Esophagus mucosa (tissue), 1 donor: ENCODE measurements at places on chromosomes 5 and 9. TPM values are rescaled to one million over a fixed set of nuclear protein-coding genes. Genes with fewer than 3 reads are reported as not detected.

Gene PCDHA1
- not detected for total RNA-seq

Gene CHD1
- total RNA-seq = 21.7 TPM

Gene ANKRD33B
- 0.68 TPM for total RNA-seq

Gene UTP15
- 16.9 TPM for total RNA-seq

Gene OGN
- 0.68 TPM for total RNA-seq

Gene TLE1
- total RNA-seq = 12.0 TPM

Gene HMGCS1
- total RNA-seq = 307 TPM

Gene MAMDC4
- total RNA-seq = 1.3 TPM

Gene OR13F1
- total RNA-seq = not detected

Gene CYLC2
- not detected for total RNA-seq

Gene CAMK4
- 1.6 TPM for total RNA-seq

Gene CYSRT1
- 156 TPM for total RNA-seq

Gene ADAMTS2
- total RNA-seq = 3.5 TPM

Gene C8G
- total RNA-seq = not detected

Gene PCDHA13
- total RNA-seq = not detected

Gene BNC2
- 3.7 TPM for total RNA-seq

Gene NINJ1
- 16.9 TPM for total RNA-seq

Gene CCDC192
- not detected for total RNA-seq

Gene SLC45A2
- not detected for total RNA-seq

Gene PTGER4
- total RNA-seq = 1.5 TPM

Gene CDKN2B
- 75.6 TPM for total RNA-seq
